ENCODE measurements at places on chromosomes 7 and 10. TPM values are rescaled to one million over a fixed set of nuclear protein-coding genes. Genes with fewer than 3 reads are reported as not detected.

The GIMAP8 gene
- polyA plus RNA-seq, result 19.2 TPM

The SHTN1 gene
- polyA plus RNA-seq, result 3.0 TPM

The JAKMIP3 gene
- polyA plus RNA-seq, result 0.04 TPM

DNA sequence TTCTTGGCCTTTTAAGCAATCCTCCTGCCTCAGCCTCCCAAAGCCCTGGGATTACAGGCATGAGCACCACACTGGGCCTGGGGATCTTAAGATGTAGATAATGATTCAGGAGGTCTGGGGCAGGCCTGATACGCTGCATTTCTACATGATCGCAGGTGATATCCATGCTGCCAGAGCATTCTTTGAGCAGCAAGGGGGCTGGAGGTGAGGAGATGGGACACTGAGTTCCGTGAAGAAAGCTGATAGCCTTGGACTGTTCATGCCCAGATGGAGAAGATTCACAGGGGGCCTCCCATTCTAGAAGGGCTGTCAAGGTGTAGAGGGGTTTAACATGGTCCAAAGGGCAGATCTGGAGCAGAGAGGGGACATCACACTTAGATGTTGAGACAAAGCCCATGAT, 480.3 kb downstream of the RPS24 start:
- no peak for DNase-seq

DNA sequence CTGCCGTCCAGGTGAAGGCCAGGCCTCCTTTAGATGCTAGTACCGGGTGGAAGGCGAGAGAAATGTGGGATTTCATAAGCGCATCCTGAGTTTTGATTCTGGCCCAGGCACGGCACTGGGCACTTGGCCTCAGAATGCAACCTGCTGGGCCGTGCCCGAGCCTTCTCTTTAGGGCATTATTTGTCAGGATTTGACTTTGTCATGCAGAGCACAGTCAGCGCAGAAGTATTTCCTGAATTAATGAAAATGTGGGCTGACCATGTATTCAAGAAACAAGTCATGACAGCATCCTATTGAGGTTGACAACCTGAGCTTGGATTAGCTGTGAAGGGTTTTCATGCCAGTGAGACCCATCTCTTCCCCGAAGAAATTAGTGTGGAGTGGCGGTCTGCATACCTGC, 34.4 kb downstream of the RCC1L start:
- no peak for DNase-seq

DNA sequence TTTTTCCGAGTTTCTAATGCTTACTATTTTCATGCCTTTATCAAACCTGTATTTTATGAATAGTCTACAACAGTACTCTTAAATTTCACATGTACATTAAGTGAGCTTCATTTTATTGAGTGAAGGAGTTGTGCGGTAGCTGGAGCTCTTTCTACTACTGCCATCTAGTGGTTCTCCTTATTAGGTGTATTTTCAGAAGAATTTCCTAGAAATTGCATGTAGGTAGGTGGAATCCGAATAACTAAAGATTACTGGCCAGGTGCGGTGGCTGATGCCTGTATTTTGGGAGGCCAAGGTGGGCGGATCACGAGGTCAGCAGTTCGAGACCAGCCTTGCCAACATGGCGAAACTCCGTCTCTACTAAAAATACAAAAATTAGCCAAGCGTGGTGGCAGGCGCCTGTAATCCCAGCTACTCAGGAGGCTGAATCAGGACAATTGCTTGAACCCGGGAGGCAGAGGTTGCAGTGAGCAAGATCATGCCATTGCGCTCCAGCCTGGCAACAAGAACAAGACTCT, 38.3 kb downstream of the LRRC72 start:
- no peak for DNase-seq
